ENCODE measurements at places on chromosomes 4 and X.

DNA sequence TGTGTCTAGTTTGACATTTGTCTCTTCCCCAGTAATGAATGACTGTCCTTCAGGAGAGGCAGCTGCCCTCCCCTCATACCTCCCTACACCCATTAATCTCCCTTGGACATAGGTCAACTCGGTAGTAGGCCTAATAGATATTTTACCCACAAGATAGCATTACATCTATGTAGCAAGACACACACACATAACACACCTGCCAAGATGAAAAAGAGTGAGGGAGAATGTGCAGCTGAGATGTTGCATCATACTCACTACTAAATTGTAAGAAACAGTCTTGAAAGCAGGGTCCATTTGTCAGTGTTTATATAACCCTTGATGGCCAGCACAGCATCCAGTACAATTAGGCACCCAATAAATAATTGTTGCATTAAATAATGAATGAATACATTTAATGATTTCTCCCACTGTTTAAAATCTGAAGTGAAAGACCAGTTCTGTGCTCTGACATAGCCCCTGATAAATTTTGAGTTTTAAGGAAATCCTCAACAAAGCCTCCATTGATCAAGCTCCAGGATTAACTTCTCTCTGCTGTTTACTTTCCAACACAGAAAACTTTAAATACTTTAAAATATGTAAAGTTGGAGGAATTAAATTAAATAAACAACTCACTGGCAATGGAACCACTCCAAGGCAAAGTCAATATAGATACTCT, 440.8 kb upstream of the RASGEF1B start:
- DNase-seq: no peak

DNA sequence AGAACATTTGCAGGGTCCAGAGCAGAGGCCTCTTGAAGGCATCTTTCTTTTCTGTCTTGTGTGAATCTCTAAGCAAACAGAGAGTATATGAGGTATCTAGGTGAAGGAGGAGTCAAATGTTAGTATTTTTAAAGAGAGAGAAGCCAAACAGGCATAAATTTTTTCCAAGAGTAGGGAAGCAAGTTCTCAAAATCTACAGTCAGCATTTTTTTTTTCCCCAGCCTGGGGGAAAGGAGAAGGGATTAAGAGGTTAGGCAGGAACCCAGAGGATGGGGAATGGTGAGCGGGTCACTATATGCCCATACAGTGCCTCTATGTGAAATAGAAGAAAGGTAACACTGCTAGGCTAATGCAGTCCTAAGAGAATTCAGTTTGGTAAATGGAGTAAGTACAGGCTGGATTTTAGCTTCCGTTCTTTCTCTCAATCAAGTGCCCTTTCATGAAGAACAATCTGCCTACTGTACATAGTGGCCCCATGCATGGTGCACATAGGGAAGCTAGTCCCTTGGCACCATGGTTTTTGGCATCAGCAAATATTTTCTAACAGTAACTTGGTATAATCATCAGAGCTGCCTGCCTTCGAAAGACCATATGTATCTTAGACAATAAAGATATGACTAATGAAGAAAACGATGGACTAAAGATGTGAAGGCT, 163.1 kb upstream of the MAB21L2 start:
- no peak for DNase-seq

GRCh38 chr4:19119904-19120560, 1098.5 kb upstream of the LCORL start:
- DNase-seq: no peak

GRCh38 chr4:69649207-69649606, 3.8 kb downstream of the UGT2A1 start:
- DNase-seq: no peak

DNA sequence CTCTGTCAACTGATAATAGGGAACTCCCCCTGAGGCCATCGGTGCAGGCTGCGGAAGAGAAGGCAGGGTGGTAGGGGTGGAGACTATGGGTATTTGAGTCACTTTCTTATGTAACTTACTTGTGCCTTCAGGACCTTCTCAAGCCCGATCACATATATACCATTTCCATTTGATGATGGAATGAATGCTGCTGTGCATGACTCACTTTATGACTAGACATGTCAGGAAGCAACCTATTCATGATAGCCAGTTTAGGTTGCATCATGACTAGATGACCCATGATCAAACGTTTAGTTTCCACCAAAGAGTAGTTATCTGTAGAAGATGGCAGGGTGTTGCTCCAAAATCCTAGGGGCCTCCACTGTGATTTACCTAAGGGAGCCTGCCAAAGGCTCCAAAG, 435.5 kb downstream of the DTHD1 start:
- DNase-seq: no peak

- DNase-seq: no peak
Measured at GRCh38 chr4:151256134-151256533, 20.8 kb upstream of the PRSS48 start.

Data from activated CD4-positive, CD25-positive, alpha-beta regulatory T cell (primary cell).